ENCODE measurements at places on chromosomes 6 and 20.

DNA sequence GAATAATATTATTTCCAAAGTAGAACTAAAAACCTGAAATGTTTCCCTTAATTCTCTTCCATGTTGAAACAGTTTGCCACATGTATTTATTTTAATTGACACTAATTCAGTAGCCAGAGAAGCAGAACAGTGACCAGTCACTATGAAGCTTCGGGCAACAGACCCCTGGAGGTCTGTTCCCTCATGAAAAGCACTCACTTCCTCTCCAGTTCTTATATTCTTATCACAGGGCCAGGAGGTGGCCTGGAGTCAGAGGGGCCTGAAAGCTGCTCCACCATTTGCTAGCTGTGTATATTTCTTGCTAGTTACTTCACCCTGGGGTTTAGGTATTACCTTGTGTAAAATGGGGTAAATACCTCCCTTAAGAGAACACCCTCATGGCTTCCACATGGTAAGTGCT lies 49.1 kb downstream of the MAP7 start:
- DNase-seq: no peak

- no peak for DNase-seq
Observed at GRCh38 chr6:131763749-131764148, 44.1 kb upstream of the ENPP1 start.

- no peak for DNase-seq
Observed at GRCh38 chr6:36636687-36637418, 41.7 kb upstream of the CDKN1A start.

GRCh38 chr20:16488086-16488485 lies 85.2 kb downstream of the KIF16B start:
- DNase-seq: no peak

GRCh38 chr6:87682310-87682709 lies 19.7 kb downstream of the AKIRIN2 start:
- no peak for DNase-seq
